ENCODE measurements at places on chromosomes 11 and 22.

GRCh38 chr11:67438158-67438902, 848 bp upstream of the PTPRCAP start:
- DNase-seq: no peak

DNA sequence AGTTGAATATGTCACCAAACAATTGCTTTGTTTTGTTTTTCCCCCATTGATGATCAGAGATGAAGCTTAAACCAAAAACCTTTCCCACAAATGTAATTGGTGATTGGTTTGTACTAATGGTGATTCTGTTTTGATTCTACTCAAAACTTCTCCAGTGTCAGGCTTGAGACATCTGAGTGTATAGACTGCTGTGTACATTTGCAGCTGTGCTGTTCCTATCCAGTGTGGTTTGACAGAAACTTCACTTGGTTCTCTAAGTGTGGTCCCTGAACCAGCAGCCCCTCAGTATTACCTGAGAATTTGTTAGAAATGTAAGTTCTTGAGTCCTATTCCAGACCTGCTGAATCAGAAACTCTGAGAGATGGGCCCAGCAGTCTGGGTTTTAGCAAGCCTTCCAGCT, 84.8 kb downstream of the PPP6R3 start:
- DNase-seq: no peak

GRCh38 chr22:30386608-30386959, 627 bp downstream of the RNF215 start:
- no peak for DNase-seq

DNA sequence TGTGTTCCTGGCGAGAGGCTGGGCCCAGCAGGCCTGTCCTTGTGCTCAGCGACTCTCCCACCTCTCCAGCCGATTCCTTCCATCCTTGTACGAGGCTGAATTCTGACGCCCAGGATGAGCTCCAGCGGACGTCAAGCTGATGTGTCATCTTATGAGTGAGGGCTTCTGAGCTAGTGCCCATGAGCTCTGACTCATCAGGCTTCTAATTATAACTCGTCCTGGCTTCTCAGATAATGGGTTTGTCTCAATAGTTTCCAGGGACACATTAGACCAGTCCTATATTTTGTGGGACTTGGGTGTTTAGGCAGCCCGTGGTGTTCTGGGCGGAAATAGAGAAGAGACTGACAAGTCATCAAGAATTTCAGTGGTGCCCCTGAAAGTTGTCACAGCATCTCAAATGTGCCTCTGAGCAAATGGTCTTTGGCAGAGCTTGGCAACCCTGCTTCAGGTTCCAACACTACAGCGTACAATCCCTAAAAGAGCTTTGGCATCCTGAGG, 108.2 kb upstream of the CD44 start:
- peak; percentile 98 for DNase-seq

DNA sequence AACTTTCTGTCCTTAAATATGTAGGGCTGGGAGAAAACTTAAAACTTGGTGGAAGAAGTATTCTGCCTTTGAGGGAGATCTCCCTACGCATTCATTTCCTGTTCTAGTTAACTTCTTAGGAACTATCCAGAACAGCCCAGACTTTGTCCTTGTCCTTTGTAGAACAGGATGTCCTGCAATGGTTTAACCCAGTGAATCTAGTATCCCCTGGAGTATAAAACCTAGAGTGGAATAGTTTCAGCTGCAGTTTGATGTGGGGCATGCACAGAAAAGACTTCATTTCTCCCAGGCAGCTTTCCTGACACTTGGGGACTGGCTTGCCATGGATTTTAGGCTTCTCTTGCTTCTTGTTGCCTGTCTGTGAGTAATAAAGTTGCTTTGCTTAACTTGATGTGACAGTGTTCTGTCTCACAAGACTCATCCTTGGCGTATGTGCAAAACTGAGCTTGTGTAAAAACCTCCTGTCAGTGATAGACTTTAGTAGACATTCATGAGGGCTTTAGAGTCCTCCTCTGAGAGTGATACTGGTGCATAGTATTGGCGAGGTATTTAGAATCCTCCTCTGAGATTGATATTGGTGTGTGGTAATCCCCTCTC, 28.2 kb downstream of the ARHGAP42 start:
- DNase-seq: no peak

DNA sequence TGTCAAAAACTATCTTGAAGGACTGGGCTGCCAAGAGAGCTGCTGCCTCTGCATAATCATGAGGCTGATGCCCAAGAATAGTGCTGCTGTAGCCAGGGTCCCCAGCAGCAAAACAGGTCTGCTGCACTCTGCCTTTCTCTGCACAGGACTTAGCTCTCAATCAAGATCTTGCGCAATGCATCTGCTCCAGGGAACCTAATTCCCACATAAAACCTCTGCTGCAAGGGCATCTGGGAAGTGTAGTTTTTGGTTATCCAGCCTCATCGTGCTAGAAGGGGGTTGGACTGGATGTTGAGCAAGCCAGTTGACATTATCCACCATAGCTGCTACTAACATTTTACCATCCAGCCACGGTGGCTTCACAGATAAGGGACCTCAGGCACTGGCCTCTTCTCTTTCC, 192.7 kb downstream of the C11orf91 start:
- peak; percentile 46 for DNase-seq

DNA sequence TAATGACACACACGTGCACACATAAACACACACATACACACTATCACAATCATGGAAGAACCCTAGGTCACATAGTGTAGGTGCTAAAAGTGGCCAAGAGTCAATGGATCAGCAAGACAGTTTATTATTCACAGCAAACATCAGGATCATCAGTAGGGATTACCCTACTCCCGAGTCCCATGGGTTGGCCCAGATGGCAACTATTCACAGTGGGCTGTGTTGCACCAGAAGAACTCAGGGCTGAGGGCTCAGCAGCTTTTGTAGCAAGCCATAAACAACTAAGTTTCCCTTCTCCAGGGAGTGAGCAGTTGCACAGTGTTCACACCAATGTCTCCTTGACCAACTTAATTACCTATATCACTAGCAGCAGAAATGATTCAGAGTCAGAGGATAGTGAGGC, 20.8 kb downstream of the PRDM11 start:
- no peak for DNase-seq

GRCh38 chr22:49705216-49705971, 122.3 kb downstream of the BRD1 start:
- DNase-seq: no peak

GRCh38 chr11:95487391-95487790, 256.4 kb upstream of the SESN3 start:
- peak; percentile 12 for DNase-seq

- DNase-seq: peak; percentile 61
Measured at GRCh38 chr22:31681349-31682345, 19.6 kb upstream of the PISD start.

DNA sequence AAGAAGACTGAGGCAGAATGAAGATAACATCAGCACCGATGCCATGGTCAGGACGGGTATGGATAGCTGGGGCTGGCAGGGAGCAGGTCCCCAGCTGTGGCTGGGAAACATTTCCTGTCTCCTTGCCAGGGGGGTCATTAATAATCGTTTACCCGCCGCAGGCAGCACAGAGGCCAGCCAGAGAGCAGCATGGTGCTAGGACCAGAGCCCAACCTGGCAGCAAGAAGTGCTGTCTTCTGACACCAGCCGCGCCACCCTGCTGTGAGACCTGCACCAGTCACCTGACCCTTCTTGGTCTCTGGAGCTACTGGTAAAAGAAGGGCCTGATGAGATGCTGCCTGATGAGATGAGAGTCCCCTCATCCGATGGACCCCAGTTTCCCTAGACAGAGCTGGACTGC, 36.3 kb downstream of the PDE2A start:
- DNase-seq: no peak

DNA sequence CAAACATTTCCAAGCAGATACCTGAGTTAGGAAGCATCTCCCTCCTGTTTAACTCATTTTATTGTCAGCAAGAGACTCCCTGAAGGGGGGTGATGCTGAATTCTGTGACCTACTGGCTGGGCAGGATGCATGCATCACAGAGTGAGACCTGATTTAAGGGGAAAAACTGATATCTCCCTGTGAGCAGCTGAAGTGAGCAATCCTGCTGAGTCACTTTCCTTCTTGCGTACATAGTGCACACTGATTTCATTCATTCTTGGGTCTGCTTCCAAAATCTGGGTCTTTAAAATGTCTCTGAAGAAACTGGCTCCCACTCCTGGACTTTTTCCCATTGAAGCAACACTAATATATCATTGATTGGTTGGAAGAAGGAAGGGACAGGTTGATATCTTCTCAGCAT, 23.3 kb downstream of the P4HA3 start:
- peak; percentile 96 for DNase-seq

DNA sequence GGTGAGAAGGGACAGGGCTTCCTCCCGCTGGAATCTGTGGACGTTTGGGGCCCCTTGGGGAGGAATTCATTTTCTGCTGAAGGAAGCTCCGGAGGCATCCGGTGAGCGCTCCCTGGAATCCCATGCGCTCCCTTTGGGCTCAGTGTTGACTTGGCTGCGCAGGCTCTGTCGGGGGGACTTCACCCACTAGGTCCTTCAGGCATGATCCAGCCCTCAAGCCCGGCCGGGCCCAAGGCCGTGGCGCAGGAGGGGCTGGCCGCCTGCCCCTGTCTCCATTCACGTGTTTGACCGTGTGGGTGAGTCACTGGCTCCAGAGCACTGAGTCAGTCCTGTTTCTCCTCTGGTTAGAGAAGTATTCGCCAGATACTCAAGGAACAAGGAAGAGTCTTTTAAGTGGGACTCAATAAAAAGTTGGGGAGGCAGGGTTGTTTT, 1.4 kb downstream of the CTTN start:
- peak; percentile 95 for DNase-seq

- no peak for DNase-seq
Measured at GRCh38 chr11:70413151-70413550, 14.8 kb downstream of the CTTN start.

- peak; percentile 79 for DNase-seq
Measured at GRCh38 chr11:128599729-128600128, 12.4 kb upstream of the ETS1 start.

- no peak for DNase-seq
Measured at GRCh38 chr22:19732403-19733113, 9.2 kb downstream of the GP1BB start.

DNA sequence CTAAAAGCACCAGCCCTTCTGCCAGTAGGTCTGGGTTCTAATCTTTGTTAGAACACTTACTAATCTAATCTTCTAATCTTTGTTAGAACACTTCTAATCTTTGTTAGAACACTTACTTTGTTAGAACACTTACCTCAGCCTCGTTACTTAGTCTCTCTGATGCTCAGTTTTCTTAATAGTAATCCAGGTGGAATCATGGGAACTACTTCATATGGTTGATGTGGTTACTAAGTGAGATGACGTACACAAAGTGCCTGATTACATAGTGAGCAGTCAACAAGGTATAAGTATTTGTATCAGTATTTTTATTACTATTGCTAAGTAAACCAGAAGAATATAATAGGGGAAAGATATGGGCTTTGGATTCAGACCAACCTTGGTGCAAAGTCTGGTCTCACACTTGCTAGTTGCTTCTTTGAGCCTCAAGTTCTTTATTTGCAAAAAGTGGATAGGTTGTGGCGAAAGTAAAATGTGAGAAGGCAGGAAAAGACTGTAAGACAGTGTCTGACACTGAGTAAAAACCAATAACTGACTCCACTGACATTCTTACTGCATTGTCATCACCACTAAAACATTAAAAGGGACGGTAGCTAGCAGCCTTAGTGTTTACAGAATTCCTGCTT, 83.7 kb downstream of the TRAF6 start:
- no peak for DNase-seq

GRCh38 chr22:45542001-45542520, 39.4 kb downstream of the FBLN1 start:
- no peak for DNase-seq

GRCh38 chr22:33909075-33909458, 11.2 kb downstream of the LARGE1 start:
- DNase-seq: peak; percentile 78

- peak; percentile 30 for DNase-seq
Measured at GRCh38 chr11:130213143-130213978, 53.8 kb downstream of the ST14 start.

DNA sequence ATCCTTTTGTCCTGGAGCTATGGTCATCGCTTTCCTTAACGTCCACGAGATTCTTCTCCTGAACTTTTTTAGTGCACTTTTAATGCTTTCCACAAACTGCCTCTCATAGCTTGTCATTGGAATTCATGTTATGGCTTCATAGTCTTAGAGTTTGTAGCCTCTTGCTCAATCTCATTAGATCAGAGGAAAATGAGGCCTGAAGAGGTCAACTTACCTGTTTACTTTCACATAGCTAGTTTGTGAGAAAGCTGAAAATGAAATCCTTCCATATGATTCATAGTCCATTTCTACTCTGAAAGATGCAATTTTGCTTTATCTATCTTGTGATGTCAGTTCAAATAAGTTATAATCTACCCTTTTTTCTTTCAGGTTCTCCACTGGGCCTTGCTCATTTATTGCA, 1747.2 kb upstream of the RAG2 start:
- peak; percentile 3 for DNase-seq

DNA sequence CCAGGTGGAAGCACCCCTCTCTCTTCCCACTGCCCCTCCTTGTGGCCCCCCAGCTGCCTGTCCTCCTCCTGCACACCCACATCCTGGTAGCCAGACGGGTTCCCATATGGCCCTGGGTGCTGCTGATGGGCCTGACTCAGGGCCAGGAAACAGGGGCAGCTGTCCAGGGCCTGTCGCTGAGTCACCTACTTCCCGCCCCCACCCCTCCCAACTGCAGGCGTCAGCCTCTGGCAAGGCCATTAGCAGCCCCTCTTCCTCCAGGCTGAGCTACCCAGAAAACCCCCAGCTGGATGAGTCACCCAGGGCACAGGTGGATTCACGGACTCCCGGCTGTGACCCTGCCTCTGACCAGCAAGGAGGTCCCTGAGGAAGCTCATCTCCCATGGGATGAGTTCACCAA, 6.9 kb upstream of the GAL start:
- peak; percentile 84 for DNase-seq

GRCh38 chr11:43515090-43515489, 156.4 kb downstream of the TTC17 start:
- DNase-seq: no peak

DNA sequence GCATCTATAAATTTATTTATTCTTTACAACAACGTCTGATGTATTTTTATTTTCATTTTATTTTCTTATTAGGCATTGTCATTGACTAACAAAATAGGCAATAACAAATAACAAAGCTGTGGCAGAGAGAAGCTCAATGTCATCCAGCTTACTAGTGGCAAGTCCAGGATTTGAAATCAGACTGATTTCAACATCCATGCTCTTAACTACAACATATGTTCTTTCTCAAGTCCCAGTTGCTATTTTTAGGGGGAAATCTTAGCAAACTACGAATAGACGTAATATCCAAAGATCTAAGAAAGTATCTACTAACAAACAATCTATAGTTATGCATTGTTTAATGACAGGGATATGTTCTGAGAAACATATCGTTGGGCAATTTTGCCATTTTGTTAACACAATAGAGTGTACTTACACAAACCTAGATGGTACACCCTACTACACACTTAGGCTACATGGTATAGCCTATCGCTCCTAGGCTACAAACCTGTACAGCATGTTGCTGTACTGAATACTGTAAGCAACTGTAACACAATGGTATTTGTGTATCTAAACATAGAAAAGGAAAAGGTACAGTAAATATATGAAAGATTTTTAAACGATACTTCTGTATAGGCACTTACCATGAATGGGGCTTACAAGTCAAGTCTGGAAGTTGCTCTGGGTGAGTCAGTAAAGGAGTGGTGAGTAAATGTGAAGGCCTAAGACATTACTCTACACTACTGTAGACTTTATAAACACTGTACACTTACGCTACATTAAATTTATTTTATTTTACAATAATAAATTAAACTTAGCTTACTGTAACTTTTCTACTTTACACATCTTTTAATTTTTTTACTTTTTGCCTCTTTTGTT, 151.3 kb downstream of the DLG2 start:
- no peak for DNase-seq

- DNase-seq: no peak
Measured at GRCh38 chr11:15091175-15091574, 17.8 kb downstream of the CALCB start.

Data from fibroblast of skin of right biceps (primary cell).